ENCODE measurements at places on chromosomes 5 and 9.

DNA sequence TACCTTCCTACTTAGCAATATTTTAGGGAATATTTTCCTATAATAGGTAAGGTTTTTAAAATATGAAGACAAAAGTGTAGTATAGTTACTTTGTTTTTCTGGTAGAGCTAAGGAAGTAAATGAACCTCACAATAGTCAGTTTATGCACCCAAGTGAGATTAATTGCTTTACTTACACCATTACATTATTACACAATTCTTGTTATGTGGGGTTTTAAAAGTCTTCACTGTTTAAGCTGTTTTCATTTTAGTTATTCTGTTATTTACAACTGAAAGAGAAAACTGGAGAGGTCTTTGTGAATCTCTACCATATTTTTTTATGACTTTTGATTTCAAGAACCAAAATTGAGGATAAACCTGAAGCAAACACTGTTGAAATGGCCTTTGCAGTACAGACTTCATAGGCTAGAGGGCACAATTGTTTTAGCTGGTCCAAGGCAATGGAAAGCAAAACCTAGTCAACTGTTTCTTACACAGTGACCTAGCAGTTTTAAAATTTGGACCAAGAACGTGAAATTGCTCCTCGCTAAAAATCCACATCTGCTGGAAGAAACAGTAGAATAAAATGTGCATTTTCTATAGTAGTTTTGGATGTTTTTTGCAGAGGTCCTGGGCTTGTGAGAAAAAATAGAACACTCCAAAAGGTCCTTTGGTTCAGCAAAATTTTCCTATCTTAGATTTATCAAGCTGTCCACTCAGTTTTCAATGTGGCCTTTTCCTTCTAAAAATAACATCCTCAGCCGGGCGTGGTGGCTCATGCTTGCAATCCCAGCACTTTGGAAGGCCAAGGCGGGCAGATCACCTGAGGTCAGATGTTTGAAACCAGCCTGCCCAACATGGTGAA is 66.4 kb upstream of the FER start:
- peak; percentile 71 for DNase-seq

DNA sequence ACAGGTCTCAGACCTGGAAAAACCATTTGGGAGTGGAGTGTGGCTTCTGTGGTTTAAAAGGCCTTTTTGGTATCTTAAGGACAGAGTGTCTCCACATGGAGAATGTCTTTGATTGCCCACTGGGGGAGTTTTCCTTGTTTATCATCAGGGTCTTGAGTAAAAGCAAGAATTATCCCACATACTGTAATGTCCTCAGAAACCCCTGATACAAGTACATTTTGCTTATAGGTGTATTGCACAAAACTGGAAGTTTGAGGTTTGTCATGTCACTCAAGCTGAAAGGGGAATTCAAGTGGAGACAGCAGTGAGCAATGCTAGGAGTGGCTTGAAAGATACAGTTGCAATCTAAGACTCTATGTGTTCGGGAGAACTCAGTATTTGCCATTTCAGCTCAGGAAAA is 62.7 kb upstream of the GRAMD2B start:
- no peak for DNase-seq

DNA sequence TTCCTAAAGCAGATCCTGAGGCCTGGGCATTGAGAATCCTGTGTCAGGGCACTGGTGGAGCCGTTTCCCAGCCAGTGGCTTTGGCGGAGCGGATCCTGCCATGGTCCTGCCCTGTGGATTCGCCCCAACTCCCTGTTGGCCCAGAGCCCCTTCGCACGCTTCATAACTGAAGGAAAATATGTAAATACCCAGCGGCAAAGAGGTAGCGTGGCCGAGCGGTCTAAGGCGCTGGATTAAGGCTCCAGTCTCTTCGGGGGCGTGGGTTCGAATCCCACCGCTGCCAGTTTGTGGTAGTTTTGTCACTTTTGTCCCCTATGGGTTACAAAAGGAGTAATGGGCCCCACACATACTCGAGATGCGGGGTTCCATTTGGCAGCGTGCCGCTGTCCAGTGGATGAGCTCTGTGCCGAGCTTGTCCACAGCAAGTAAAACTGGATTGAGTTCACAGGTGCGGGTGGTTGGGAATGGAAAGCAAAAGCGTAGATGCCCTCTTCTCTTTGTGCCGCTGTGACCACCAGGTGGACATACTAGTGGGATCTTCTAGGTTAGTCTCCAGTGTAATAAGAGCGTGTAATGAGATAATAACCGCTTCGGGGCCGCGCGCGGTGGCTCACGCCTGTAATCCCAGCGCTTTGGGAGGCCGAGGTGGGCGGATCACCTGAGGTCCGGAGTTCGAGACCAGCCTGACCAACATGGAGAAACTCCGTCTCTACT is 17.3 kb downstream of the TRIM7 start:
- DNase-seq, result peak; percentile 76

- no peak for DNase-seq
Measured at GRCh38 chr5:43642428-43642827, 39.4 kb downstream of the NNT start.

DNA sequence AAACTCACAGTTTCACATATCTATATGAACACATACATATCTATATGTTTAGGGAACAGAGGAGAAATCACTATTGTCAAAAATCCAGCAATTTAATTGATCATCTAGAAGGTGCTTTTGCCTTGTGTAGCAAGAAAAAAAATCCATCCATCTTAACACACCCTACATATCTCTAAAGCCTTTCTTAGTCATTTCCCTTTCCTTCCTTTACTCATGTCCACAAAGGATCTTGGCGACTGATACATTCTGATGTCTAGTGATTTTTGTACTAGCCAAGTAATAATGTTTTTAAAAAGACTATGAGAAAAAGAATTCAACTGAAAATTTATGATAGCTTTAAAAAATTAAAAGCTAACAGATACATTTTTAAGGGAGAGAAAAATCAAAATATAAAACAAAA is 22.5 kb downstream of the ZDHHC21 start:
- no peak for DNase-seq

- no peak for DNase-seq
Measured at GRCh38 chr9:24439456-24439855, 106.2 kb downstream of the IZUMO3 start.

DNA sequence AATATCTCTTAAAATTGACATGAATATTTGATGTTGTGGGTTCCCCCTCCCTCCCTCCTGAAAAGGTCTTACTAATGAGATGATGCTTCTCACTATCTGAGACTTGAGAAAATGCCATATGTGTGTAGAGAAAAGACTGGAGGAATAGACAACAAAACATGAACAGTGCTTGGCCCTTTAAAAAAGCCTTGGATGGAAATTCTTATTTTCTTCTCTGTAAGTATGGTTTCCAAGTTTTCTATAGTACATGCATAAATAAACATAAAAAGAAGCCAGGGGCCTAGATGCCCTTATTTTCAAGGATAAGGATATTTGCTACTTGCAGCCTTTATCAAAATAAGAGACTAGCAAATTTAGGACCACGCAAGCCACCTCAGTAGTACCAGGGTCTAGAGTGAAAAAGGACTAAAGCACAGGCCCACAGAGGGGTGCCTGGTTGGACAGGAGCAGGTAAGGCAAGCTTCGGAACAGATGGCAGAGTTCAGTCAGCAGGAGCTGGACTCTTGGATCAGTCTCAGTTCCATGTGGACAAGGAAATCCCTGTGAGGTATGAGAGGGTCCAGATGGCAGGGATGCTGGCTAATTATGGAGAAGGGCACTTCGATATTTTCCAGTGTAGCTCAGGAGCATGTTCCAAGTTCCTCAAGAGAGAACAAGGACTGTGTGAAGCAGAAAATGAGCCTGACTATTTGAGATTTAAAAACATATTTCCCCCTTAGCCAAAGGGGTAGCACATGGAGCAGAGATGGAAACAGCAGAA is 4.6 kb upstream of the ANP32B start:
- DNase-seq, result no peak

DNA sequence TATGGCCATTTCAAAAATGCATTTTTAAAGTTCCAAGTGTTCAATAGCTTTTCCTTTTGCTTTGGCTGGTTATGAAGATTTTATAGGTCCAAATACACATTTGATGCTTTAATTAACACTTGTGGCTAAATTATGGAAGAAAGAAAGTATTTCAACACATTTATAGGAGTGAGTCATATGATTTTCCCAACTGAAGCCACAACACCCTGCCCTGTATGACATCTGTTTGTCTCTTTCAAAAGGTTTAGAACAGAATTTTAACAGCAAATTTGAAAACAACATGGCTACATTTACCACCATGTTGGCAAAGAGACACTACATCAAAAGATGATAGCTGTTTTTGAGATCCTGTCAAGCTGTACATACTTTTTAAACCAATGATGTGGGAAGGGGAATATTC is 99.4 kb downstream of the TMEM174 start:
- DNase-seq, result no peak

GRCh38 chr9:123715258-123715657 is 214.7 kb downstream of the DENND1A start:
- DNase-seq, result no peak

GRCh38 chr9:75880618-75881017 is 9.9 kb upstream of the PCSK5 start:
- no peak for DNase-seq

DNA sequence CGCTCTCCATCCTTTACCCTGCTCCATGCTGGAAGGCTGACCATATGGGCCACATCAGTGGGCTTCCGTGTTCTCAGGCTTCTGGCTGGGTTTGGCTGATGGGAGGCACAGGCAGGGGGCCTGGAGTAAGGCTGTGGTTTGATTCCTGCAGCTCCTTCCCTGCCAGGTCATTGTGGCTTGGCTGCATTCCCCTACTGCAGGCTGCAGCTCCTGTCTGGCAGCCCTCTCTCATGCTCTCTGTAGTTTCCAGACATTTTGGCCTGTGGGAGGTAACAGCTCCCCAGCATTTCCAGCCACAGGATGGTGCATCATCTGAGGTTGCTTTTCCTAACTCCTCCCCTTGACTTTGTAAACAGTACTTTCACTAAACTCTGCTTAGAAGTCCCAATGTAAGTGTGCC is 102.0 kb upstream of the PTPN3 start:
- DNase-seq, result no peak

- DNase-seq, result no peak
Measured at GRCh38 chr9:93594041-93594756, 17.8 kb downstream of the PHF2 start.

- DNase-seq, result no peak
Measured at GRCh38 chr9:106670418-106670817, 192.5 kb upstream of the ZNF462 start.

DNA sequence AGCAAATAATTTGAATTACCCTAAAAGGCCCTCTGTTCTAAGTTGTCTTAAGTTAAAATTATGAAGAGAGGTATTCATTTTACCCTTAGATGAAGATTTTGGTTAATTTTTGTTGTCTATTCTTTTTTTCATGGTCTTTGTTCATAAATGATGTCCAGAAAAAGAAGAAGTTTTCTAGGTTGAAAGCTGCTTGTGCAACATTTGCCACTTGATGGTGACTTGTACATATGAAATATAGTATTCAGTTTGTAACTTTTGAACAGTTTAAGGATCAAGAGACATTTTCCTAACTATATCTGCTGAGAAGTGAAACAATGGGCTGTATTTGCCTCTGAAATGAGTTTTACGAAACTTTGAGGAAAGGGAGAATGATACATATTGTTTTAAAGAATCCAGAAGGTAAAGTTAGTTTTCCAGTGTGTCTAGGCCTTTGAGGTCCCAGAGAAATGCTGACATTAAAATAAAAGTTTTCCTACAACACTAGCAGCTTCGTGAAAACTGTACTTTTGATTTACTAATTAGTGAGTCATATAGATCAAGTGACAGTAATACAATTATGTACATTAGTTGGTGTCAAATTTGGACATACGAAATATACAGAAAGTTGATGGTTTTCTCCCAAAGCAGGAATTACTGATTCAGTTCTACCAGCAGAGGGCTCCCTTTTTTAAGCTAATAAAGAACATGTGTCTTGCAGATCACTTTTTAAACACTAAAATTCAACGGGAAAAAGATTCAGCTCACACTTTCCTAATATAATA is 70.5 kb downstream of the PIK3R1 start:
- DNase-seq, result peak; percentile 75

- DNase-seq, result no peak
Measured at GRCh38 chr9:126883636-126884035, 23.2 kb downstream of the ZBTB34 start.

GRCh38 chr9:95134457-95134881 is 183.0 kb downstream of the FANCC start:
- DNase-seq, result no peak

GRCh38 chr9:77806741-77807140 is 158.6 kb upstream of the GNA14 start:
- DNase-seq, result no peak

GRCh38 chr9:75109210-75109839 is 21.0 kb downstream of the OSTF1 start:
- DNase-seq, result no peak
